ENCODE measurements at places on chromosomes 7 and 10. TPM values are rescaled to one million over a fixed set of nuclear protein-coding genes. Genes with fewer than 3 reads are reported as not detected.

DNA sequence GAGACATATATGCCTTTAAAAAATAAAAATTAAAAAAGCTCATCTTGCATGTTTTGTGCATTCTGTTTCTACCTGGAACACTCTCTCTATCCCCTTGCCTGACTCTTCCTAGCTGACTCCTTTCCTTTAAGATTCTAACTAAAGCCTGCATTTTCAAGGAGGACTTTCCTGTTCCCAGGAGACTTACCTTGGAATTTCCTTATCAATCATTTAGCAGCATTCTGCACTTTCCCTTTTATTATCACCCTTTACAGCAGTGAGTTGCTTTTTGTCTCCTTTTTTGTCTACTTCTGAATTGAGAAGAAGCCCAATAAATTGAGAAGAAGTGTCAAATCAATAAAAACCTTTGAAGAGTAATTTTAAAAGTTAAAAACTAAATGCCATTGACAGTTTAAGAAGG is 142.2 kb upstream of the TMEM196 start:
- 0 out of 2 replicates have a peak, but pooled peaks cover 6% of the 10 kb centered on the region for H3K36me3 ChIP-seq
- no peak for DNase-seq
- H3K27me3 ChIP-seq, result no peaks in the 10 kb centered on the region

The ZP3 gene
- 4.3 TPM for total RNA-seq

GRCh38 chr10:121243609-121244241 is 354.5 kb downstream of the FGFR2 start:
- H3K4me3 ChIP-seq, result no peak overlapping the region
- H3K27ac ChIP-seq, result no peak overlapping the region
- no peak for DNase-seq
- H3K27me3 ChIP-seq, result no peaks in the 10 kb centered on the region
- no peaks in the 10 kb centered on the region for H3K36me3 ChIP-seq
- no peaks in the 10 kb centered on the region for H3K4me1 ChIP-seq

DNA sequence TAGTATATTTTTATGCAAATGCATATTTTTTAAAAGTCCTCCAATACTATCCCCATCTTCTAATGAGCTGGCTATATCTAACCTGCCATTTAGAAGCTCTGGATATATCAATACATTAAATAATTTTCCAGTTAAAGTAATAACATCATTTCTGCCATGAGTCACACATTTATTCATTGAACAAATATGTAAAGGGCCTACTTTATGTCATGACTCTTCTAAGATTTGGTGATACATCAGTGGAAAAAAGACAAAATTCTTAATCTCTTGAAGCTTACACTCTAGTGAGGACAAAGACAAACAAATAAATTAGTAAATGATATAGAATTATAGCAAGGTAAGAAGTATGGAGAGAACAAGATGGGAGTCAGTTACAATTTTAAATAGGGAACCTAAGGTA is 716.8 kb upstream of the LRRTM3 start:
- H3K27me3 ChIP-seq, result no peaks in the 10 kb centered on the region
- no peak for DNase-seq
- no peaks in the 10 kb centered on the region for H3K4me1 ChIP-seq
- H3K4me3 ChIP-seq, result no peak overlapping the region

GRCh38 chr10:32961895-32962369 is 3.9 kb upstream of the ITGB1 start:
- no peaks in the 10 kb centered on the region for H3K27me3 ChIP-seq
- H3K36me3 ChIP-seq, result no peaks in the 10 kb centered on the region
- H3K27ac ChIP-seq, result peak overlapping the region; percentile 86
- peaks cover 36% of the 10 kb centered on the region for H3K4me1 ChIP-seq
- H3K4me3 ChIP-seq, result peak overlapping the region; percentile 9
- peak; percentile 74 for DNase-seq

DNA sequence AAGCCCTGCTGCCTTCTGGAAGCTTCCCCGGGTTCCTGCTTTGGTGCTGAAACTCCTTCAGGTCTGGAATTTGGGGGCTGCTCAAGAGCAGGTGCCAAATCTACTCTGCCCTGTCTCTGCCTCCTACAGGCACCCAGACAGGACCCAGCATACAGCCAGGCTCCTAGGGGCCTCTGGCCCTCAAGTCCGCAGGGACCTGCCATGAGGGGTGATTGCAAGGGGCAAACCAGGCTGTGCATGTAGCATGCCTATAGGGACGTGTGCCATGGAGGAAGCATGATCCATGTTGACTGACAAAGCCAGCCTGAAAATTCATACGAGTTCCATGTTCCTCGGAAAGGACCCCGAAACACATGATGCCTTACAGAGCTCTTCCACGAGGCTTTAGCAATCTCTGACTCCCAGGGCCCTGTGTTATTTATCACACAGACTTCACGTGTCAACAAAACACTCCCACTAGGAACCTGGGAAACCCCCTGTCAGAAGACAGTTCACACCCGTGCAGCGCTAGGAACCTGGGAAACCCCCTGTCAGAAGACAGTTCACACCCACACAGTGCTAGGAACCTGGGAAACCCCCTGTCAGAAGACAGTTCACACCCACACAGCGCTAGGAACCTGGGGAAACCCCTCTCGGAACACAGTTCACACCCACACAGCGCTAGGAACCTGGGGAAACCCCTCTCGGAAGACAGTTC is 75.3 kb upstream of the DNAAF5 start:
- no peak overlapping the region for H3K27ac ChIP-seq
- H3K4me1 ChIP-seq, result no peaks in the 10 kb centered on the region
- H3K36me3 ChIP-seq, result no peaks in the 10 kb centered on the region
- no peak overlapping the region for H3K4me3 ChIP-seq
- no peaks in the 10 kb centered on the region for H3K27me3 ChIP-seq
